ENCODE measurements at places on chromosomes 16 and 17.

GRCh38 chr17:16190703-16191360, 24.5 kb downstream of the NCOR1 start:
- DNase-seq: no peak

DNA sequence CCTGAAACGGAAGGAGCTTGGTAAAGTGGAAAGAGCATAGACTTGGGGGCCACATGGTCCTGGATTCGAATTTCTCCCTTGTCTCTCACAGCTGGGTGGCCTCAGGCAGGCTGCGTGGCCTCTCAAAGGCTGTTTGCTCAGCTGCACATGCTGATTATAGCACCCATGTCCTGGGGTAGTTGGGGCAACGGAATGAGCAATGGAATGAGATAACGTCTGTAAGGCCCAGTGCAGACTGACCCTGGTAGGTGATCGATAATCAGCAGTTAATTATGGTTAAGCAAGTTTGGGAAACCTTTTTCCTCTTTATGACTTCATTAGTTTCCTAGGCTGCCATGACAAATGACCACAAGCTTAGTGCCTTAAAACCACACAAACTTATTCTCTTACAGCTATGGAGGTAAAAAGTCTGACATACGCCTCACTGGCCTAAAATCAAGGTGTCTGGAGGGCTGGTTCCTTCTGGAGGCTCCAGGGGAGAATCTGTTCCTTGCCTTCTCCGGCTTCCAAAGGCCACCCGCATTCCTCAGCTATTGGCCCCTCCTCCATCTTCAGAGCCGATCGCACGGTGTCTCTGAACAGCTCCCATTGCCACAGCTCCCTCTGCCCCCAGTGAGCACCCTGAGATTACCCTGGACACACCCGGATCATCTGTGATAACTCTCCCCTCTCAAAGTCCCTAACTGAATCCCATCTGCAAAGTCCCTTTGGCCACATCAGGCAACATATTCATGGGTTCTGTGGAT, 294.9 kb upstream of the FOXF1 start:
- DNase-seq: no peak

- no peak for DNase-seq
Measured at GRCh38 chr16:72854267-72854959, 193.5 kb downstream of the ZFHX3 start.

GRCh38 chr16:30553393-30553899, 4.7 kb downstream of the ZNF764 start:
- no peak for DNase-seq

GRCh38 chr17:31515267-31515666, 123.8 kb downstream of the RAB11FIP4 start:
- no peak for DNase-seq

- no peak for DNase-seq
Measured at GRCh38 chr17:45001310-45001709, 33.2 kb upstream of the C1QL1 start.

- DNase-seq: no peak
Measured at GRCh38 chr17:29847527-29848400, 82.3 kb downstream of the SSH2 start.

GRCh38 chr17:50889528-50890118, 23.5 kb upstream of the TOB1 start:
- DNase-seq: no peak

DNA sequence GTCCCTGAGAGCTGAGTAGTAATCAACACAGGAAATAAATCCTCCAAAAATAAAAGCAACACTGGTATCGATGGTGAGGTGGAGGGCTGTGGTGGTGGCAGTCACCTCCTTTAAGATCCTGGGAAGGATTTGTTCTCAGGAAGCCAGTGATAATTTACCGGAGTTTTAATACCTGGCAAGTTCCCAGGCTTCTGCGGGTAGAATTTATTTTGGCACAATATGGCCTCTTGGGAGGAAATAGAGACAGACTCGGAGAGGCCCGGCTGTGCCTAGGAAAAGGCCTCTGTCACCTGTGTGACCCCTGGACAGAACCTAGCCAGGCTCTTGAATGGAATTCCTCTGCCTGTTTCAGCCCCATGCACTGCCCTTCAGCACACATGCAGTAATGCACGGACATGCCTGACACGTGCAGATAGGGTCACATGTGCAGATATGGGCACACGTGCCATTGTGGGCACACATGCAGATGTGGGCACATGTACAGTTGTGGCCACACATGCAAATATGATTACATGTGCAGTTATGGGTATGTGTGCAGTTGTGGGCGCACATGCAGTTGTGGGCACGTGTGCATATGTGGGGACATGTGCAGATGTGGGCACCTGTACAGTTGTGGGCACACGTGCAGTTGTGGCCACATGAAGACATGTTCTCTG, 33.5 kb downstream of the MGAT5B start:
- no peak for DNase-seq

- DNase-seq: no peak
Measured at GRCh38 chr16:50842013-50842505, 100.2 kb downstream of the CYLD start.

DNA sequence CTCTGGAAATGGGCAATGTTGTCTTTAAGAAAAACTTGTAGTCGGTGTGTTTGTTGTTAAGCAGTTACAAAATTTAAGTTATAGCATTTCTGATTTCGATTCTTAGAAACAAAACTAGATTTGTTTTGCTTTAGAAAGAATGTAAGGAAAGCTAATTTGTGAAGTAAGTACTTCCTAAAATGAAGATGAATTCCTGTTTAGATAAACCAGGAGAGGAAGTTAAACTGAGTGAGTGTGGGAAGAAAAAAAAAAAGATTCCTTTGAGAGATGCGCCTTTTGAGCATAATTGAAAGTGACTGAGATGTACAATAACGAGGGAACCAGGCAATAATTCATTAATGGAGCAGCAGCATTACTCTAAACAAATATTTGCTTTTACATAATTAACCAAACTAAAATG, 52.4 kb upstream of the ALOX12 start:
- DNase-seq: no peak

Data from skeletal muscle cell (primary cell).